Activated CD8-positive, alpha-beta memory T cell treated with anti-CD3 and anti-CD28 coated beads for 48 hours (primary cell): ENCODE measurements at places on chromosomes 3 and 15.
A peak's percentile ranks its signal among the peaks of the same experiment; 100 is the strongest.

GRCh38 chr3:147651107-147651778 is 242.1 kb downstream of the ZIC1 start:
- no peak for DNase-seq

- DNase-seq: no peak
Measured at GRCh38 chr15:61938249-61938648, 122.0 kb downstream of the VPS13C start.

DNA sequence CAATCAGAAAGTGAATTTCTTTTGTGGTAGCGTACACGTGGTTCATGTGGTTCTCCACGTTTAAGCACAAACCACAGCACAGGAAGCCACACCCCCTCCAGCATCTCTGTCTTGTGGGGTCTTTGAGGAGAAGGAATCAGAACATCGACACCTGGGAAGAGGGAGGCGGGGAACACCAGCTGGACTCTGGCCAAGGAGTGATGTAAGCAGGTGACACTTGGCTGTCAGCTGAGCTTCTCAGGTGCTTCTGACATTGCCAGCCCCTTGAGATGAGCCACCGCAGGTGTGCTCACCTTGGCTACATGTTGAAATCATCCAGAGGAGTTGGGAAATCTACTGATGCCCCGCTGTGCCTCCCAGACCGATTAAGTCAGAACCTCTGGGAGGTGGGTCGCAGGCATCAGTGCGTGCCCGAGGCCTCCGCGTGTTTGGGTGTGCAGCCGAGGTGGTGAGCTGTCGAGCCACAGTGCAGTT is 85.0 kb downstream of the FAM81A start:
- no peak for DNase-seq

DNA sequence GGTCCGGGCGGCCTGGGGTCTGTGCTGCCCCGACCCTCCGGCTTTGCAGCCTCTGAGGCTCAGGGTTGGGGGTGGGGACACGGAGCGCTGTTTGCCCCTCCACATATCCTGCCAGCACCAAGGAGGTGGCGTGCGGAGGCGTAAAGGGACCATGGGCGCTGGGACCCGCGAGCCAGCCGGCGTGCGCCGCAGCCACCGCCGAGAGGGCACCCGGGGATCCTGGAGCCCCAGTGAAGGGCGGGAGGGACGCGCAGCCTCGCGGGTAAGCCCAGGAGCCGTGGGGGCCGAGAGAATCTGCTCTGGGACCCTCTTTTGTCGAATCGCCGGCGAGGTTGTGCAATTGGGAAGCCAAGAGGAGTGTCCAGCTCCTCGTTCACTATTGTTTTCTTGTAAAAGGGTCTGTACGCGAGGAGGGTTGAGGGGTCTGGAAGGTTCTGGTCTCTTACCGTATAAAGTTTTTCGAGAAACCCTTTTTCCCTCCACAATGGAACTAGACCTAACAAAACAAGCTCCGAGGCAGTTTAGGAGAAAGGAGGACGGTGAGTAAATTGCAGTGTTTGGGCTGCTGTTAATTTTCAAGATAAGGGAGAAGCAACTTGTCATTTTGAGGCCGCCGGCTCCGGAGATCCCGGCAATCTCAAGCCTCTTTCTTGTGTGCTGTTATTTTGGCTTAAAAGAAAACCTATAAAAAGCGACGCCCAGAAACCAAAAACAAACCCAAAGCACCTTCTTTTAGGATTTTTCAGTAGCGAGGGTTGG is 29.9 kb upstream of the ST3GAL6 start:
- DNase-seq: peak; percentile 0

DNA sequence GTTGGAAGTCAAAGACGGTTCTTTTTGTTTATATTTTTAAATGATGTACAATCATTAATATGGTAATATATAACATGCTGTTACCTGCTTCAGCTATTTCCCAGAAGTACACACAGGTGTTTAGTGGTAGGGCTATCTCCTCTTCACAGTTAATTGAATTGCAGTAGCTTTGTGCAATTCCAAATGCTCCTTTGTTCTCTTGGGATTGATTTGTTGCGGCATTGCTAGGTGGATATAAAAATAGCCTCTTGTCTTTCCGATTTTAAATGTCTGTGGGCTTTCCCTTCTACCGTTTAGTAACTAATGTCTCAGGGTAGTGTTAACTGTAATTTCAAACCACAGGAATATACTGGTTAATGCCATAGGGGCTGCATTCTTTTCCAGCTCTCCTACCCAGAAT is 307.6 kb upstream of the SLITRK3 start:
- DNase-seq: no peak

DNA sequence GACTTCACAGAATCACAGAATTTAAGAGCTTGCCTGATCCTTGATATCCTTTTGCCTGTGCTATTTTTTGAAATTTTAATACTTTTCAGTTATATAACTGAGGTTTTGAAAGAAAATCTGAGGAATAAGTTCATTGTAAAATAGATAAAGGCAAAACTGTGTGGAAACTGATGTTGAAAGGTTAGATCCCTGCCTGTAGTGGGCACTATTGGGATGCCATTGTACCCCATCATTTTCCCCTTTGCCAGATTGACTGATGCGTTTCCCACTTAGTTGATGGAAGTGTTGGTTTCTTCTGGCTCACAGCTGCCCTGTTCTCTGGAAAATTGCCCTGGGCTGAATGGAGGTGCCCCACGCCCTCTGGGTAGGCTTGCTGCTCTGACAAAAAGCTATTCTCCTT is 387.9 kb downstream of the RBMS3 start:
- no peak for DNase-seq

DNA sequence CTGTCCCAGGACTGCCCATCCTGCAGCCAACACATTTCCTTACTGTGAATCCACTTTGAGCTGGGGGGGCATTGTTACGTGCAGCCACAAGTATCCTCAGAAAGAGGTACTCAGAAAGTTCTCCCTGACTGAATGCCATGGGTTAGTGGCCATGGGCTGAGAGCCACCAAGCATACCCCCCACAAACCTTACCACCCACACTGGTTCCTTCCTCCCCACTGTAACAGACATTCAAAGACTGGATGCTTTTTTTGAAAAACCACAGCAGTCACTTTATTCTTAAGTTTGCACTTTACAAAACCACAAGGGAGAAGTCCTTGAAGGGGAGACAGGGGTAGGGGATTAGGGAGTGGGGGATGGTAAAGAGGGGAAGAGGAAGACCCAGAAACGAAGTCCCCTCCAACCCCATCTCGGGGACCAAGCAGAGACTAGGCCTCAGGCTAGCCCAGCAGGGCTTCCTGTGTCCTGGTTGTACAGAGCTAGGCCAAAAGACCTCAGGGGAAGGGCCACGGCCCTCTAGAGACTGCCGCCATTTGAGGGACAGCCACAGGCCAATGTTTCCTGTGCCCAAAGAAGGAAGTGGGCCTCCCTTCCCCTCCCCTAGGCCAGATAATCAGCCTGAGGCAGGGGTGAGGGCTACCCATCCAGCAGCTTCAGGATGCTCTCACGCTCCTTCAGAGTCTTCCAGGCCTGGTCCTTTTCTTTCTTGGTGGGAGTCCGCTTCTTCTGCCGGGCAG is 10.1 kb upstream of the CAMK1 start:
- DNase-seq: no peak

- no peak for DNase-seq
Measured at GRCh38 chr3:141402476-141403171, 34.3 kb downstream of the ZBTB38 start.

DNA sequence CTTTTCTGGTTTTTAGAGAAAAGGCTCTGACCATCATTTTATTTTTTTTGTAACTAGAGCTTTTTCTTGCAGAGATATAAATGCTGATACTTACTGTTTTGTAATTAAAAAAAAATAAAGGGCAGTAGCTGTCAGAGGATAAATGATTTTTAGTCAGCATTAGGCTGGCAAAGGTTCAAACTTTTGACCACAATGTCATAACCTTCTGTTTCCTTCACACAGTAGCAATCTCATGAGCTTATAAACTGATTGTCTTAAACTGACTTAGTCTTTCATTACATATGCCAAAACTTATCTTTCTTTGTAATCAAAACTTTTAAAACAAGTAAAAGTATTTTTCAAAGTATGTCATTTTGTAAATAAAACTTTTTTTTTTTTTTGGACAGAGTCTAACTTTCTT is 841.9 kb downstream of the OTOL1 start:
- DNase-seq: no peak

DNA sequence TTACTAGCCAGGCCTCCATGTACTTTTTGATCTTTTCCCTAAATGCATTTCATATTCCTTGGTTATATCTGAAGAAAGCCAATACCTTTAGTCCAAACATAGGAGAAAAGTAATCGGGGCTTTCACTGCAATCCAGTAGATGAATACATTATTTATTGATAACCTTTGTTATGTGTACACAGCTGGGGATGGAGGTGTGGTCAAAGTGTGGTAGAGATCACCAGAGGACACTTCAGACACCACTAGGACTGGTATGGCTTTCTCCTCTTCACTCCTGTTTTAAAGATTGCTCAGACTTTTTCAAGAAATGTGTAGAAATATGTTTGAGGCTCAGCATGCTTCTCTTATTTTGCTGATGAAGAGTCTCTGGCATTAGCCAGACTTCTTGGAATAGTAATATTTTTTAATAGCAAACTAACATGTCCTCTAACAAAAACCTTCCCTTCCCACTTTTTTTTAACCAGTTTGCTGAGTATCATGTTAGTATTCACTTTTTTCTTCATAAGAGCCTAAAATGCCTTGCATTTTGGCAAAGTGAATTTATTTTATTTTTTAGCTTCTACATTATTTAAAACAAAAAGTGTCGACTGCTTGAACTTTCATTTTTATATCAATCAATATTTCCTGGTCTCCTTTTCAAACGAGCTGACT is 65.6 kb upstream of the MBNL1 start:
- no peak for DNase-seq

DNA sequence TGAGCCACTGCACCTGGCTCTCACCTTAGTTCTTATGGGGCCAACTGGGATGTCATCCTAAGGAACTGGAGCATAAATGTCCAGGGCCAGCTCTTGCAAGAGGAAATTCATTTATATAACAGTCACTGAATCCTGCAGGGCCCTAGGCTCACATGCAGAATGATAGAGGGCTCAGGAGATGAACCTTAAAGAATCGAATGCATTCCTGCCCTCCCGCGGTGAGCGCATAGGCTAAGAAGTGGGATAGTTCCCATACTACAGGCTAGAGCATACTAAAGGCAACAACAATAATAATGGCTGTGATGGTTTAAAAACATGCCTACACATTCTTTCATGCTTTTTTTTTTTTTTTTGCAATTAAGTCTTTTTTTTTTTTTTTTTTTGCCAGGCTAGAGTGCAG is 17.1 kb upstream of the CSRNP1 start:
- no peak for DNase-seq

DNA sequence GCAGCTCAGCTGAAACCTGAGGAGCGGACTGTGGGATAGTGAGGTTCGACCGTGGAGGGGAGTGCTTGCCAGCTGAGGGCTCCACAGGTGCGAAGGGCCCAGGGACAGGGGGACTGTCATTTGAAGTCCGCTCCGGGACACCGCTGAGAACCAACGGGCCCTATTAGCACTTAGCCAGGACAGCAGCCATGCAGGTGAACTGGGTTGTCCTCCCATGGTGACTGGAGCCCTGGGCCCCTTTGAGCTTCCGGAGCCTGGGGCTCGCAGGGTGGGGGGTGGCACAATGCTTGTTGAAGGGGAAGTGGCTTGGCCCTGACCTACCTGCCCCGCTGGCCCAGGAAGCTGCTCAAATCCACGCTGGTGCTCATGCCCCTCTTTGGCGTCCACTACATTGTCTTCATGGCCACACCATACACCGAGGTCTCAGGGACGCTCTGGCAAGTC is 24.7 kb downstream of the PTH1R start:
- no peak for DNase-seq

DNA sequence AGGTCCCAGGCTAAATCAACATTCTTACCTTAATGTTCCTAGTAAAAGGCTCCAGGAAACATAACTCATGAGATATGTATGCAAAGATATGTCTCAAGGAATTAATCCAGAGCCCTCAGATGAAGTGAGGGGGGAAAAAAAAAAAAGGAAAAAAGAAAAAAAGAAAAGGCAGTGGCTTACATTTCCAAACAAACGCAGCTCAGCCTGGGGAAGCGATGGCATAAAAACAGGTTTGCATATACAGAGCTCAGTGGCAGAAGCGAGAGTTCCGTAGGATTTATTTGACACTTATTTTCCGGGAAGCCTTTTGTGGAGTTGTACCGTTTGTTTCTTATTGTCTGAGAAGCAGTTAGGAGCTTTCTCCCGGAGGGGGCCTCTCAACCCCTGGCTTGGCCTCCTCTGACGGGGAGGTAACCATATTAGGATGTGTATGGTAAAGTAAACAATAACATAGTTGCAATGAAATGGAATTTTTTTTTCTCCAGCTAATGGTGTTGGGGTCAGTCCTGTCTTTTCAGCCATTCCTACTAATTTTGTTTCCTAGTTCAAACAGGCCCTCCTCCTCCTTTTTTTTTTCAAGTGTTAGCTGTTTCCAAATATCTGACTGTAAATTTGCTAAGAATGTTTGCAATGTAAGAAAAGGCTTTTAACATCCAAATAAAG is 338.6 kb downstream of the FOXP1 start:
- no peak for DNase-seq

GRCh38 chr3:27658741-27659140 is 63.4 kb downstream of the EOMES start:
- no peak for DNase-seq

DNA sequence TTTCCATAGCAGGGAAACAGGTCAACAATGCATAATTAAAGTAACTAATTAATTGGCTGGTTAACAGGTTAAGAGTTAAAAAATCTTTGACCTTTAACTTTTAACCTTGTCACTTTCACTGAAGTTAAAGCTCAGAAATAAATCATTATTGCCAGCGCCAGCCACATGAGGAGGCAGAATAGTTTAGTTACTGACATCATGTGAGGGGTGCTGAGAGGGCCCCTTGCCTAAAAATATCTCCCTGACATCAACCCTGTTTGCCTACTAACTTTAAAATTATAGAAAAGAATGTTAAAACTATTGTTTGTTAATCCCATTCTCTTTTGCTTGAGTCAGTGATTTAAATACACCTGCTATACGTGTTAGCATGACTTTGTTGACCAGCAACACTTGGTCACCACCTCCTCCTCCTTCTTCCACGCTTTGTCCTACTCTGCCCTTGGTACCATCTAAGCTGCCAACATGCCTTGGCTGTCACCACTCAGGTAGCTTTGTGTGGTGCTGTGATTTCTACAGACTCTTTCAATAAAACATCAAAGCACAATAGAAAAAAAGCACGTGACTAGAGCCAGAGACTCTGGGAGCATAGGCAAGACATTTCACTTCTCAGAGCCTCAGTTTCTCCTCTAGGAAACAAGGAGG is 2.7 kb downstream of the FBXO40 start:
- DNase-seq: no peak

- DNase-seq: no peak
Measured at GRCh38 chr3:127660621-127661251, 12.0 kb upstream of the ABTB1 start.

DNA sequence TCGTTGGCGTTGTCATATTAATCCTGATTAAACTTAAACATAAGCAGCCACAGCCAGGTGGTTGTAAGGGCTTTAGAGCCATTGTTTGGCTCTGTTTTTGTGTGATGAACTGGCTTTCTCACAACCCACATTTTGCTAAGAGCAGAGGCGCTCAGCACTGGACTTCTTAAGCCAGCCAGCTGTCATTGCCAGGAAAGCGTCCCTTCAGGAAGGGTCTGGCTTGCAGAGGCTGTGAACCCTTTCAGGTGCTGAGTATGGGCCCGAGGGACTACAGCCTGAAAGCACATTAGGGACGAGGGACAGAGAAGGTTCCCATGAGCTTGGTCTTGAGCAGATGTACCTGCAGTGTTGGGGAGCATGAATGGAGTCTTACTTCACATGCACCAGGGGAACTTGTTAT is 112.3 kb downstream of the CHCHD6 start:
- DNase-seq: no peak

- DNase-seq: no peak
Measured at GRCh38 chr15:63288778-63289378, 11.5 kb downstream of the APH1B start.
